ENCODE measurements at places on chromosomes 2 and 18.

DNA sequence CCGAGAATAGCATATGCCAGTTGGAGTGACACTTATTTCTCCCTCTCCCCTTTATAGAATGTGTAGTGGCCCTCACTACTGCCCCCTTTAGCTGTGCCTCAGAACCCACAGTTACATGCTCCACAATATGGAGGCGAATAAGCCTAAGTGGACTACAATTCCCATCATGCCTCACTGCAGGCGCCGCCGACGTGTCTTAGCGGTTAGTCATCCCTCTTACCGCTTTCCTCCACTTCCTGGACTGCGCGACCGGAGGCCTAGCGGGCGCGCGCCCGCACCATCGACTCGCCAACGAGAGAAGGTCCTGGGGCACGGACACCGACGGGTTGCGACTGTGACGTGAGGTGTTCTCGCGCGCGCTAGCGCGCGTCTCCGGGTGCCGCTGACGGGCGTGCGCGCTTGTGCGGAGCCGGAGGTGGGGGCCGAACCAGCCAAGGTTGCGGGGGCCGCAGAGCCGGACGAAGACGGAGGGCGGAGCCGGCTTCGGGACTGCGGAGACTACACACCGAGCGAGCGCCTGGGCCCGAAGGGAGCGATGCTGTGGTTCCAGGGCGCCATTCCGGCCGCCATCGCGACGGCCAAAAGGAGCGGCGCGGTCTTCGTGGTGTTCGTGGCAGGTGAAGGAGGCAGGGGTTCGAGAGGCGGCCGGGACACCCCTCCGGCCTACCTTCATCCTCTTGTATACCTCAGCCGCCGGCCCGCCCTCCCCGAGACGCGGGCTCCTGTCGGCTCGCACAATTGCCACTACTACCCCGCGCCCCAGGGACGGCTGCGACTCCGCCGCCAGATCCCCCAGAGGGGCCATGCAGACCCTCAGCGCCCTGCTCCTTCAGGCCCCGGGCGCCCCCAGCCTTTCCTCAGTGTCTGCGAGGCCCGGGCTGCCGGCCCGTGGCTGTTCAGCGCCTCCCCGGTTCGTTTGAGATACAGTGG, at the start of gene UBXN4:
TSS of gene UBXN4 (plus strand) at position 461 of the 930 bp plus-strand sequence. CDS start at position 536, 75 bp downstream.
- DNase-seq, result peak; percentile 91

GRCh38 chr18:2534906-2535305, 36.4 kb downstream of the METTL4 start:
- no peak for DNase-seq

- DNase-seq, result no peak
These were observed 129.0 kb upstream of the COPS8 start for GRCh38 chr2:236956641-236957040.

DNA sequence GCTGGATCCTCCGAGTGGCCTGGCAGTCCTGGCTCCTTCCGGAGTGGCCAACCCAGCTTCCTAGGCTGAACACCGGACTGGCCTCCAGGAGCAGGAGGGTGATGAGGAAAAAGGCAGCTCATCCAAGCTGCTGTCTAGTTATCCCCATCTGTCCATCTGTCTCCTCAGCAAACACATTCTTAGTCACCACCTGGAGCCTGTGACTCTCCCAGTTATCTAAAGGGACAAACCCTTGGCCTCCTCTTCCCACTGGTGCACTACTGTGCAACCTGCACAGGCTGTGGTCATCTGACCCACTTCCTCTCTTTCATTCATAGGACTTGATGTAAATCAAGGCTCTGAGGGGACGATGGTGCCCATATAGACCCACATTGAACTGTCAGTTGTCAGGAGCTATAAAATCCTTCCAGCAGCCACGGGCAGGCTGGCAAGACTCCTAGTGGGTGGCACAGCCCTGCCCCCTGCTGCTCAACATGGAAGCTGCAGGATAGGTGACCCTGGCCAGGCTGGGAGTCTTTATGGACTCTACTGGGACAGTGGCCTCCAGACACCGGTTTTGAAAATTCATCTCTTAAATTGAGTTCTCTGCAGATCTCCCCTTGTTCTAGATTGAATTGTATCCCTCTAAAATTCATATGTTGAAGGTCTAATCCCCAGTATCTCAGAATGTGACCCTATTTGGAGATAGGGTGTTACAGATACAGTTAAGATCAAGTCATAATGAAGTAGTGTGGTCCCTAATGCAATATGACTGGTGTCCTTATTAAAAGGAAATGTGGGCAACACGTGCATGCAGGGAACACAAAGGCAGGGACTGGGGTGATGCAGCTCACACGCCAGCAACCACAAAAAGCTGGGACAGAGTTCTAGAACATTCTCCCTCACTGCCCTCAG, 29.3 kb upstream of the DUSP2 start:
- DNase-seq, result peak; percentile 81

GRCh38 chr2:61450144-61450543, 20.7 kb downstream of the USP34 start:
- DNase-seq, result no peak

- no peak for DNase-seq
These were observed 509.6 kb upstream of the TCF4 start for GRCh38 chr18:56097621-56098020.

DNA sequence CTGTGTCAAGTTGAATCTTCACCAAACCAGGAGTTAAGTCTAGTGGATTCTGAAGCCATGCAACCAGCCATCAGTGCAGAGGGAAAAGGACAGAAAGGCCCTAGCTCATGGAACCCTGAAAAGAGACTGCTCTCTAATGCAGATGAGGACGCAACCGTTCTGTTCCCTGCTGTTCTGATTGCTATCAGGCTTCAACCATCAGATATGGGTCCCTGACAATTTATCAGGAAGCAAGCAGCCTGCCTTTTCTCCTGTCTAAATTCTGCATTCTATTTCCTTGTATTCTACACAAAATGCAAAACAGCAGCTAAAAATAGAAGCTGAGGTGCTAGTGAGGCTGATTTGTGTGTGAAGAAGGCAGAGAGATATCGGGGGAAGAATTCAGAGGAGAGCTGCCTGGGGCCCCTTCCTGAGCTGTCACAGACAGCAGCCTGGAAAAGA, 68.4 kb upstream of the RTN4 start:
- no peak for DNase-seq

- DNase-seq, result no peak
These were observed 12.2 kb upstream of the POU3F3 start for GRCh38 chr2:104841744-104842143.

All from stimulated activated CD4-positive, alpha-beta T cell treated with anti-CD3 and anti-CD28 coated beads, Interleukin-1b, Interleukin-23, amount 100 ng/mL, for 4 hours (primary cell).